ENCODE measurements at places on chromosomes 1 and 21. TPM values are rescaled to one million over a fixed set of nuclear protein-coding genes. Genes with fewer than 3 reads are reported as not detected.

DNA sequence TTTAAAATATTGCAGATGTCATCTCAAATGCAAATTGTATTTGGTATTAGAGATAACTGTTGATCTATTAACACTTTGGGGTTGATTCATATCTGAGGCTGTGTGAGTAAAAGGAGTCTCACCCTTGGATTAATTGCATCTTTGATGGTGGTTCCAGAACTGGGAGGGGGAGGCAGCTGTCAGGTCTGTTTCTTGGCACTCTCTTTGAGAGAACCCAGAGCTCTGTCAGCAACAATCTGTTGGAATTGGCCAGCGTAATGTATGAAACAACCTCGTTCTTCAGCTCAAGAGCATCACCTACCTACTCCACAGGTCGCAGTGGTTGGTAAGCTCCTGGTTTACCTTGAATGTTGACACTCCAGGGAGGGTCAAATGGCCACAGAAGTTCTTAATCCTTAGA lies 424.1 kb downstream of the CAMTA1 start:
- no peak for DNase-seq

The FMO4 gene
- total RNA-seq = 0.51 TPM

DNA sequence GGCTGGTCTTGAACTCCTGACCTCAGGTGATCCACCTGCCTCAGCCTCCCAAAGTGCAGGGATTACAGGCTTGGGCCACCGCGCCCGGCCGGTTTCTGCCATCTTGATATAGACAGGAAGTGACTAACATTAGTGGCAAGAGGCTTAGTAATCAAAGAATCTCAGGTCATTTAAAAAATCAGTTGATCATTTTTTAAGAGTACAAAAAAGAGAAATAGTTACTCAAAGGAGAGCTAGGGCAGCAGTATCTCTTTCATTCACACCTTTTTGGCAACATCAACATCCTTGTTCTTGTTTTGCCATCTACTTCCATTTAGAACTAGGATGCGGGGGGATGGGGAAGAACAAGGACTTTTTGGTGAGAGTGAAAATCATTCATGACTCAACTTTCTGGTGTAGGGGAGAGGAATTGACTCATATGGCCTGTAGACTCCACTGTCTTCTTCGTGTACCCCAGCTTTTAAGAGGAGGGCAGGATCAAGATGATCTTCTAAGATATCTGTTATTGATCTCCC lies 8.8 kb downstream of the FCRLB start:
- DNase-seq = no peak

The HES2 gene
- 17.6 TPM for total RNA-seq

The OR2T11 gene
- total RNA-seq = not detected

The ADGRL4 gene
- 121 TPM for total RNA-seq

- no peak for DNase-seq
Measured at GRCh38 chr1:56675763-56676162, 30.6 kb downstream of the PRKAA2 start.

- DNase-seq = no peak
Measured at GRCh38 chr1:33348194-33348593, 27.3 kb upstream of the A3GALT2 start.

GRCh38 chr1:46605232-46605631 lies 1.2 kb upstream of the MKNK1 start:
- no peak for DNase-seq
